Activated naive CD8-positive, alpha-beta T cell treated with anti-CD3 and anti-CD28 coated beads, Interleukin-2, amount 10 ng/mL, durations not matched to agents 7 days and 5 days (primary cell): ENCODE measurements at places on chromosomes 12 and 14.
A peak's percentile ranks its signal among the peaks of the same experiment; 100 is the strongest.

DNA sequence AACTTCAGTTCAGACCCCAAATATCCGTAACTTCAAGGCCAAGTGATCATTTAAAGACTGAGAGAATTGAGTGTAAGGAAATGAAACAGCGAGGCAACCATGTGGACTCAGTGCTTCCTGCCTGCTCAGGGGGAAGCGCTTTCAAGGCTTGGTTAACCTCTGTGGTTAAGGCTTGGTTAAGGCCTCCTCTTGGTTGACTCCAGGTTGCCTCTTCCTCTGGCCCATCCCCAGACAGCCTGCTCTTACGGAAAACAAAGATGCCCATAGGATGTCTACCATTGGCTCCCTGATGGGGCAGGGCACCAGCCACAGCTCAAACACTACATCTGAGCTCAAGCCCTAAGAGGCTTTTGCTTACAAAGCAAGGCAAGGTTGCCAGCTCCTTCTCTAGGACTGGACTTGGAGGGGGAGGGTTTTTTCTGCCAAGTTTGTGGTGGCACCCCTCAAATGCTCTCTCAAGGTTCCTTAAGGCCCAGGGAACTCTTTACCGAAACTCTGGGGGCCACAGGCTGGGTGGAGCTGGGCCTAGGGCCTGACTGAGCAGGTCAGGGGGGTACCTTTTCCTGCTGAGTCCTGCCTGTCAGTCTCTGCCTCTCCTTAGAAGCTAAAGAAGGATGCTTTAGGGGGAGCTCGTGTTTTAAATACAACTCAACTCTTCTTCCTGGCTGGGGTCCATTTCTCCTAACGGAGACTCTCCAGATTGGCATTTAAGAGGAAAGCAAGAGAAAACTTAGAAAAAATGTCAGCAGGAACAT is 13.7 kb downstream of the COL2A1 start:
- peak; percentile 66 for DNase-seq

- DNase-seq, result no peak
Measured at GRCh38 chr14:22465201-22465840, 123.7 kb downstream of the DAD1 start.

GRCh38 chr12:126147321-126147720 is 1082.1 kb downstream of the AACS start:
- no peak for DNase-seq

DNA sequence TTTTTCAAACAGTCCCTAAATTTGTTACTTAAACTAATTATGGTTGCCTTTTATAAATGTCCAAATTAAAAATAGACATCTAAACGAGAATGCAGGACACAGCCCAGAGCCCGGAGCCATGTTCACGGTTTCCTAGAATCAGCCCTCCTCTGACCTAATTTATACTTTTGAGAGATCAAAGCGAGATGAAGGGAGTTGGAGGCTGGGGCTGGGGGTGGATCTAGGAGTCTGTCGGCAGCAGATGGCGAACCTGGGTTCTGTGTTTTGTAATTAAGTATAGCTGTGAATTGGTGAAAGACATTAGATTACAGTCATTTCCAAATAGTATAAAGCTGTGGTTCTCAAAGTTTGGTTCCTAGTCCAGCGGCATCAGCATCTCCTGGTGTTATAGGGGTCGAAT is 210.1 kb downstream of the SLC41A2 start:
- no peak for DNase-seq

- no peak for DNase-seq
Measured at GRCh38 chr14:93040443-93040842, 75.3 kb downstream of the ITPK1 start.

DNA sequence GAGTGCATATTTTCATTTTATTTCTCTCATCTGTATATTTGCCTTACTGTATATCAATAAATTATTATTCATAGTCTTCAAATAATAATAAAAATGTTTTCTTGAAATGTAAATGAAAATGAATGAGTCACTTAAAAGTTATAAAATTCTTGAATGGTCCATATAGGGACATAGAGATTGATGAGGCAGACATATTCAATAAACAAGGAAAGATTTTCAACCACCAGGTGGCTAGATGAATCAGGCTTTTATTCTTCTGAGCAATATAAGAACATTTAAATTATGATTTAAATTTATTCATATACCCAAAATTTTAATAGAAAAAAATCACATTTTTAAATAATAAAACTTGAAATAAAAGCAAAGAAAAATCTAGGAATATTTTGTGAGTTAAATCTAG is 249.5 kb downstream of the ACSS3 start:
- DNase-seq, result no peak

GRCh38 chr14:104229534-104230055 is 91.2 kb downstream of the KIF26A start:
- peak; percentile 19 for DNase-seq

DNA sequence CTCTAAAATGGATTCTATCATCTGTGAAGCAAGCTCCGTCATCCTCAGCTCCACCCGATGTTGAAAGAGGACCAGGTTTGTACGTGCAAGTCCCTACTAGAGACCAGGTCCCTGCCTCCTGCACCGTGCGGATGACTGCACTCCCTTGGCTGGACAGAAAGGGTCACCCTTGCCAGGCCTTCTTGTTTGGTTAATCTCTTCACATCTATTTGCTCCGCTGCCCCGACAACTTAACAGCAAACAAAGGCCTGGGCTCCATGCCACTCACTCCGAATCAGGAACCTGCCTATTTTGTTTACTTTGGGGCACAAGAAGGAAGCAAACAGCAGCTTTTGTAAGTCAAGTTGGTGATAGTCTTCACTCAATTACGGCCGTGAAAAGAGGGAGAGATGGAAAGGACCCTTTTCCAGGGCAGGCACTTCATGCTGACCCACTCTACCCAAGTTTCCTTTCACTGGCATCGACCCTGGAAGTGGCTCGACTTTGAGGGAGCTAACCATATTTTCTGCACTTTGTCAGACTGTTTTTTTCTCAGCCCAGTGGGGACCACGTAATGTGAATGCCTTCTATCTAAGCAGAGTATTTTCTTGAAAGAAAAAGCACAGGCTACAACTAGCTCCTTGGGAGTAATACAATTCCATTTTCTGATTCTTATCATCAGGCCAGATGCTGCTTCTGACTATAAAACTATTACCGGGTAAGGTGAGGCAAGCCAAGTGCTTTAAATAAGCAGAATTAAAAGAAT is 202.6 kb downstream of the FOXN3 start:
- DNase-seq, result no peak

DNA sequence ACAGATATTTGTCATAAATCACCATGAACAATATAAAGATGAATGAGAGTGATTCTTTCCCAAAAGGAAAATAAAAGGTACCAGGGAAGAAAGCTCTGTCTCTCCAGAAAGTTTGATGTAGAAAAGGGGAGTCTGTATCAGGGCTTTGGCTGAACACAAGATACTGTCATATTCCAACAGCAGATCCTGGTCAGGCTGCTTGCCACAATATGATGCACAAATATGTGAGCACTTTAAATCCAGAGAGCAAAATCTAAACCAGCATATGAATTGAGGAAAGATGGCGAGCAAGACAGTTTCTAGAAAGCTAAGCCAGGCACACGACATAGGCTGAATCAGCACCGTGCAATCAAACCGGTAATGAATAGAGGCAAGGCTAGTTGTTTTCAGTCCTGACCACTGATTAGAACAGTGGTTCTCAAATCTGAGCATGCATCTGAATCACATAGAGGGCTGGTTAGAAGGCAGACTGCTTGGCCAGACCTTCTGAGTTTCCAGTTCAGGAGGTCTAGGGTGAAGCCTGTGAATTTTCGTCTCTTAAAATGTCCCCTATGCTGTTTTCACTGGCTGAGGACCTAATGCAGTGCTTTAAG is 60.7 kb downstream of the PLCZ1 start:
- DNase-seq, result no peak

GRCh38 chr12:120887253-120888043 is 16.7 kb downstream of the SPPL3 start:
- no peak for DNase-seq

- no peak for DNase-seq
Measured at GRCh38 chr14:30528778-30529642, 29.9 kb upstream of the G2E3 start.

- DNase-seq, result no peak
Measured at GRCh38 chr12:21223930-21224329, 92.9 kb downstream of the SLCO1B1 start.

DNA sequence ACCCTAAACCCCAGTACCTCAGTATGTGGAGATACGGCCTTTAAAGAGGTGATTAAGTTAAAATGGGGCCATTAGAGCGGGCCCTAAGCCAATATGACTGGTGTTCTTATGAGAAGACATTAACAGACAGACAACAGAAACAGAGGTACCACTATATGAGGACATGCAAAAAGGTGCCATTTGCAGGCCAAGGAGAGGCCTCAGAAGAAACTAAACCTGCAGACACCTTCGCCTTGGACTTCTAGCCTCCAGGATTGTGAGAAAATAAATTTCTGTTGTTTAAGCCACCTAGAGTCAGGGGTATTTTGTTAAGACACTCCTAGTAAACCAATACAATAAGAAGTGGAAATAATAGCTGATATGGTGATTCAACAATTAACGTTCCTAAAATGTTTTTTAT is 32.6 kb downstream of the PTPRB start:
- DNase-seq, result no peak

GRCh38 chr14:99538275-99538674 is 57.1 kb downstream of the CCNK start:
- DNase-seq, result no peak

GRCh38 chr12:57280211-57281062 is 29.4 kb upstream of the STAC3 start:
- peak; percentile 57 for DNase-seq

DNA sequence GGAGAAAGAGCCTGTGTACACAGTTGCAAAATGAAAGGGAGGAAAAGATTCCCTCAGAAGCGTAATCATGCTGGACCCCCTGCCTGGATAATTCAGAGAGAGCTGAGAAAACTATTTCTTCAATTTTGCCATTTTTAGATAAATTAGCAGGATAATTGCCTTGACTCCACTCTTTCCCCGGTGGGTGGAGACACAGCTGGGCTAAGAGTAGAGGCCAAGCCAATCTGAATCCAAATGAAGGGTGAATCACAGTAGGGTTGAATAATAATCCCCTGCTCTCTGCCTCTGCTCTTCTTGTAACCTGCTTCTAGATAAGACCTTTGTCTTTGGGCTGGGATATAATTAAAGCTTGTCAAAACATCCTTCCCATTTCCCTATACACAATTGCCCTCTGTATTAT is 150.1 kb downstream of the CAPZA3 start:
- DNase-seq, result no peak

DNA sequence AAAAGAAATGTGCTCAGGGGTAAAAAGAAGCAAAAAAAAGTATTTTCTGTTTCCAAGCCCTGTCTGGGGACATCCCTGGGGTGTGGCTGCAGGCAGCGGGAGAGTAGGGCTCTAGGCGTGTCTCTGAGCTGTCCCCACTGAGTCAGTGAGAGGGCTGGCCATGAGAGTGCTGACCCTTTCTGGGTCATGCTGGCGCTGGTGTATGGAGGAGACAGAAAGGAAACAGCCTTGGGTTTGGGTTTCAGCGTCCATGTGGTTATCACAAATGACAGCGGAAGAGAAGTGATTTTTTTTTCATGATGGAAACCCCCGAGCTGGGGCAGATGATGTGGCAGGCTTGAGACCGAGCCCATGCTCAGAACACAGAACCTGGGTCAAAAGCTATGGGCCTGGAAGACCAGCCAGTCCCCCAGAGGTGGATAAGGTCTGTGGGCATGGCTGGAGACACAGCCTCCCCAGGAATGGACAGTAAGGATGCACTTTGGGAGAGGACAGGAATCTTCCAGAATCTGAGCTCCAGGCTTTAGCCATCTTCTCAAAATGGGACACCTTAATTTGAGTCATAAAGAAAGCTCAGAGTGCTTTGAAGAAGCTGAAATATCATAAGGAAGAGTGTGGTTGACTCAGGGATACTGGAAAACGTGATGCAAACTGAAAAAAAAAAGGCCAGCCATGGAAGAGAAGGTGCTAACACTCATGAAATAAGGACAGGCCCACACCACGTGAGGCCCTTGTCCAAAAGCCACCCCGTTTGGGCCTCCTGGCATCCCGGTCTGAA is 36.2 kb downstream of the SYNE3 start:
- no peak for DNase-seq

DNA sequence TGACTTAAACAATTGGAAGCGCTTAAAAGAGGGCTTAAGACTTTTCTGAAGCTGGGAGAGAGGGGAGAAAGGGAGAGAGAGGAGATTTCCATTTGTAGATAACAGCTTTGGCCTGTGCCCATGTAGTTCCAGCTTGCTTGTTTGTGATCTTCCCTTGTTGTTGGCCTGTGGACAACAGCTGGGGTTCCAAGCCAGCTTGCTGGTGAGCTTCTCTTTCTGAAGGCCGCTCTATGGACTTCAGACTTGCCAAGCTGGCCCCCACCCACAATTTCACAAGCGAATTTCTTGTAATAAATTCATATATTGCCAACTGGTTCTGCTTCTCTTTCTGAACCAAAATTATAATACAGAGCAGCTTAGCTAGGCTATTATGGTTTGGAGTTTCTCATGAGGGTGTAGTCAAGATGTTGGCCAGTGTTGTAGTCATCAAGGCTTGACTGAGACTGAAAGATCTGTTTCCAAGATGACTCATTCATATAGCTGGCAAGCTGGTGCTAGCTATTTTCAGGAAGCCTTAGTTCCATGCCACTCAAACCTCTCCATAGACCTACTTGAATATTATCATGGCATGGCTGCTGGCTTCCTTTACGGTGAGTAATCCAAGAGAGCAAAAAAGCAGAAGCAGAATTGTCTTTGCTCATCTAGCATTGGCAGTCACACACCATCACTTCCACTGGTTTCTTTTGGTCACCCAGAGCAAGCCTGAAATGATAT is 89.4 kb downstream of the ATP23 start:
- DNase-seq, result no peak
